ENCODE measurements at places on chromosomes 5 and 9.

- no peak for DNase-seq
Measured at GRCh38 chr5:136984772-136985446, 514.2 kb downstream of the SPOCK1 start.

DNA sequence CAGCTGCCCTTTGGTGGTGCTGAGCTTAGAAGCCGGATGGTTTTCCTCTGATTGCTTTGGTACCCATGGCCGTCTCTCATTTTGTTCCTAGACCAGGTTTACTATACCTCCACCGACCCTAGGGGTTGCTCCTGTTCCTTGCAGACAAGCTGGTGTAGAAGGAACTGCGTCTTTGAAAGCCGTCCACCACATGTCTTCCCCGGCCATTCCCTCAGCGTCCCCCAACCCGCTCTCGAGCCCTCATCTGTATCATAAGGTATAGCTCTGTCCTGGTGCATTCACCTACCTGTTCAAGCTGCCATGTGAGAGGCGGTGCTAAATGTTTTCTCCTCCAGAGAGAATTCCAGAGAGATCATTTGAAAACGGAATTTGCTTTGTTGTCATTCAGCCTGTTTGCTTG is 39.5 kb downstream of the TENT4A start:
- no peak for DNase-seq

- DNase-seq = no peak
Measured at GRCh38 chr5:174607916-174608315, 116.5 kb upstream of the MSX2 start.

GRCh38 chr5:171980792-171981191 is 25.6 kb downstream of the FBXW11 start:
- no peak for DNase-seq

DNA sequence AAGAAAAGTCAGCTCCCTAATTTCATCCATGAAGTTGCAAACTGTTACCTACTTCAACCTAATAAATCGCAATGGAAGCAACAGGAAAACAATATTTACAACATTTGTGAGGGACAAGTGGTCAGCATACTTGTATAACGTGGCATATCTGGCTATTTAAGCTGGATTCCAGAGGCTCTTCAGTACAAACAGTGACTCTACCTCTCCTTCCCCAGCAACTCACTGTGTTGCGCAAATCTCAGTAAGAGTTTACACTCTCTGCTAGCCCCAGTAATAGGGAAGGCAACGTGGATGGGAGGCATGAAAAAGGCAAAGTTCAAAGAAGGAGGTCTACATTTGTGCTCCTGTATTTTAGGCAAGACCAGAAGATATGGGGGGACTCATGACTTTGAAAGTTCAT is 18.9 kb upstream of the SEMA5A start:
- no peak for DNase-seq

- DNase-seq = no peak
Measured at GRCh38 chr9:76812591-76812990, 48.4 kb downstream of the PCA3 start.

GRCh38 chr5:135829681-135830383 is 4.6 kb upstream of the SLC25A48 start:
- DNase-seq = no peak

GRCh38 chr9:99026271-99026955 is 78.5 kb upstream of the TGFBR1 start:
- DNase-seq = no peak

- no peak for DNase-seq
Measured at GRCh38 chr9:121609822-121610637, 41.4 kb upstream of the DAB2IP start.

DNA sequence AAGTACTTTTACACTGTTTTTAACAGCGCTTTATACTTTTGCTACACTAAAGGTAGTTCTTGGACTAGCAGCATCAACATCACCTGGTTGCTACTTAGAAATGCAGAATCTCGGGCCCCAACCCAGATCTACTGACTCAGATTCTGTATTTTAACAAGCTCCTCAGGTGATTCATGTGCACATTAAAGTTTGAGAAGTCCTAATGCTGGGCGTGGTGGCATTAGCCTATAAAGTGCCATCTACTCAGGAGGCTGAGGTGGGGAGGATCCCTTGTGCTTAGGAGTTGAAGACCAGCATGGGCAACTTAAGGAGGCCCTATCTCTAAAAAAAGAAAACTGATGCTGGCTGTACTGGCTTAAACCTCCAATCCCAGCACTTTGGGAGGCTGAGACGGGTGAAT is 26.7 kb downstream of the TMEM252 start:
- DNase-seq = no peak

GRCh38 chr9:130331573-130331972 is 66.0 kb downstream of the HMCN2 start:
- DNase-seq = no peak

DNA sequence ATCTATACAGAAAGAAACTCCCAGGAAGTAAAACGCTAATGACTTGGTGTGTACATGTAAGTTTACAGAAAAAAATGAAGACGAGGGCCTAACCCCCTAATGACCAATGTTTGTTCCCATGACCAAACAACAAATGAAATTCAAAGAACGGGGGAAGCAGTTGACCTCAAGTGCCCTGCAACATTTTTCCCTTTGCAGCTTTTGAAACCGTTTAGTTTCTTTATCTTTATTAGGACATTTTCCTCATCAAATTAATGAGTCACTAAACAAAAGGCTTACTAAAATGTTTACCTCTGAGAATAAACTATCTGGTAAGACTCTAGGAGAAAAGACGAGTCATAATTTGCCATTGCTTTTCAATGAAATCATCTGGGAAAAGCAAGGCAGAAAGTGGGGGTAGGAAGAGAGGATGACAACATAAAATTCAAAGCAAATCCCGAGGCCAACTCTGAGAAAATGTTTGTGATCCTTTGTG is 57.4 kb downstream of the LHFPL2 start:
- no peak for DNase-seq

- no peak for DNase-seq
Measured at GRCh38 chr5:932628-933250, 40.1 kb downstream of the TRIP13 start.

- DNase-seq = no peak
Measured at GRCh38 chr5:139837711-139838380, 42.2 kb downstream of the PSD2 start.

DNA sequence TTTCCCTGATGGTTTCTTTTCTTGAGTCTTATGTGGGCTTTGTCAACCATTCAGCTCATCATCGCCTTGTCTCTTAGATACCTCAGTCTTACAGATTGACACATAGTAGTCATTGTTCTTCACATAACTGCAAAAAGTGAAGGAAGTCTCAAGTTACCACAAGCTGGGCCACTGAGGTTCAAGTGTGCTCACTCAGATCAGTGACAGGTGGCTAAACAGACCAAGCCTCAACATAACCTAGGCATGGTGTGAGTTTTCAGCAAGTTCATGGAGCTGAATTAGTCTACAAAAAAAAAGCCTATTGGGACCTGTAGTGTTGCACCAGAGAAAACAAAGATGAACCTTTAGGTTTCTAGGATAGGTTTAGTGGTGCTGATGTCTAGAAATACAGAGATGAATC is 58.2 kb downstream of the RFK start:
- DNase-seq = no peak

DNA sequence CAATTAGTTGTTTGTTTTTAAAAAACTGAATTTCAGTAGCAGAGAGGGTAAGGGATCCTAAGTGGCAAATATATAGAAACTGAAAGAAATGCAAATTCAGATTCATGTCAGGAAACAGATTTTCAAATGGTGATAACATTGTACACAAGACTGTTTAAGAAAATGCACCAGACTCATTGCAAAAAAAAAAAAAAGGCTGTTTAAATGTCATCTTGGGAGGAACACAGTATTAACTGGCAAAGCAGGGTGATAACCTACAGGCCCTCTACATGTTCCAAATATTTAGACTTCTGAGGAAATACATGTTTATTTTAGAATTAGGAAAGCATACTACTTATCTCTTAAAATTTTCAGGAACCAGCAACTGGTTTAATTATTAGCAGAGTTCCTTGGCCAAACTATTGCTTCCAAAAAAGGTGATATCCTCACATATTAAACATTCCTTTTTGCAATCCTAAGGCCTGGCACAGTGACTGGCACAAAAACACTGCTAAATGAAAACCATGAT is 114.5 kb downstream of the TSSK1B start:
- no peak for DNase-seq

DNA sequence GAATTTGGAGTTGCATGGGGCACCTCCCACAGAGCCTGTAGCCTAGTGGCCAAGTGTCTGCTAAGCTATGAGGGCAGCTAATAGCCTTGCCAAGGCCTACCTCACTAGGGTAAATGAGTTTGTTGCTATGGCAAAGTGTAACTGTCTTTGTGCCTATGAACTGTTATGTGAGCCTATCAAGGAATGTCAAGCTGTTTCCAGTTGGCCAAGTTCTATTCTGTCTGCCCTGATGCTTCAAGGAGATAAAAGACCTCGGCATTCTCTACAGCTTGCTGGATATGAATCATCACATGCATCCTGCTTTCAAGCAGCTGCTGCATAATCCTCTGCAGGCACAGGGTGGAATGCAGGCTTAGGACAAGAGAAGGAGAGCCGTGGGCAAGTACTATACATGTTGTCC is 69.8 kb upstream of the CCDC112 start:
- DNase-seq = no peak

DNA sequence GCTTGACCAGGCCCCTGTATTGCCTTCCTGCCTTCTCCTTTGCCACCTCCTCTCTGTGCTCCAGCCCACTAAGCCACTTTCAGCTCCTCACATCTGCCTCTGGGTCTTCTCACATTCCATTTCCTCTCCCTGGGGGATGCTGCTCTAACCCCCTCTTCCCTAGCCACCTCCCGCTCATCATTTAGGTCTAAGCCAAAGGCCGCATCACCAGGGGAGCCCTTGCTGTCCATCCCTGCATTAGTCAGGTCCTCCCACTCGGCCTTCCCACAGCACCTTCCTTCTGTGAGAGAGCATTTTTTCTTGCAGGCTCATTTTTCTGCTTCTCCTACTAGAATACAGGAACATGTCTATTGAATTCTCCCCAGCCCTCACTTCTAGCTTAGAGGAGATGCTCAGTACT is 72.6 kb upstream of the GALNT10 start:
- DNase-seq = no peak

DNA sequence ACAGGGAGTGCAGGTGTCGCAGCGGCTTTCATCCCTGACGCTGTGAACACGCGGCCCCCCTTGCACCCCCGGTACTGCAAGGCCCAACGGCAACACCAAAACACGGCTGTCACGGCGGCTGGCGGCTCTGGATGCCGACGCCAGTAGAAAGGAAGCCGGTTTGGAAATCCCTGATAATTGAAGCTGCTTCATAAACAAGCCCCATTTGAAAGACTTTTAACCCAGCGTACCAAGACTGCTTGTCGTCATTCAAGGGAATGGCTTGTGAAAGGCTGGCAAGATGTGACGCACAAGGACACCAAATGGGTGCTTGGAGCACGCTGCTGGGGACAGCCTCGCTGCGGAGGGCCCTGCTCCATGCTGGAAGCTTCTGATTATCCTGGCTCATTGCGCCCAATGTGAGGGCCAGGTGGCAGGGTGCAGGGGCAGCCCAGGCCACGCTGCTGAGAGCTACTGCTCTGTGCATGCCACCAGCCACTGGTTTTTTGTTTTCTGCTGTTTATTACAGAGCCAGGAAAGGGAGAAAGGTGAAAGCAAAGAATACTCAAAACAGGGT is 63.1 kb downstream of the GTF3C4 start:
- DNase-seq = no peak

DNA sequence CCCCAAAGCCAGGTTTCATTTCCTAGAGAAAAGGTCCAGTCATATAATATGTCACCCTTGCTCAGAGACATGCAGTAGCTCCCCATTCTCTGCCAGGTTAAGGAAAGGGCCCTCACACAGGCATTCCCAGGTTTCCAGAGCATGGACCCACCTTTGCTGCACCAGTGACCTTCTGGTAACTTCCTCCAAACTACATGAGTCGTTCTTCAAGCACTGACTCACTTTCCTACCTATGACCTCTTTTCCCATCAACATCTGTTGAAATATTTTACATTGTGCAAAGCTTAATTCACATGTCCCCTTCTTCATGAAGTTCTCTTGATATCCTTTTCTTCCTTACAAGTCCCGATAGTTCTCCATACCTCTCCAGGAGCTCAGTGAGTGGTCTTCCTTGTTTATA is 25.9 kb downstream of the SH3TC2 start:
- DNase-seq = no peak

DNA sequence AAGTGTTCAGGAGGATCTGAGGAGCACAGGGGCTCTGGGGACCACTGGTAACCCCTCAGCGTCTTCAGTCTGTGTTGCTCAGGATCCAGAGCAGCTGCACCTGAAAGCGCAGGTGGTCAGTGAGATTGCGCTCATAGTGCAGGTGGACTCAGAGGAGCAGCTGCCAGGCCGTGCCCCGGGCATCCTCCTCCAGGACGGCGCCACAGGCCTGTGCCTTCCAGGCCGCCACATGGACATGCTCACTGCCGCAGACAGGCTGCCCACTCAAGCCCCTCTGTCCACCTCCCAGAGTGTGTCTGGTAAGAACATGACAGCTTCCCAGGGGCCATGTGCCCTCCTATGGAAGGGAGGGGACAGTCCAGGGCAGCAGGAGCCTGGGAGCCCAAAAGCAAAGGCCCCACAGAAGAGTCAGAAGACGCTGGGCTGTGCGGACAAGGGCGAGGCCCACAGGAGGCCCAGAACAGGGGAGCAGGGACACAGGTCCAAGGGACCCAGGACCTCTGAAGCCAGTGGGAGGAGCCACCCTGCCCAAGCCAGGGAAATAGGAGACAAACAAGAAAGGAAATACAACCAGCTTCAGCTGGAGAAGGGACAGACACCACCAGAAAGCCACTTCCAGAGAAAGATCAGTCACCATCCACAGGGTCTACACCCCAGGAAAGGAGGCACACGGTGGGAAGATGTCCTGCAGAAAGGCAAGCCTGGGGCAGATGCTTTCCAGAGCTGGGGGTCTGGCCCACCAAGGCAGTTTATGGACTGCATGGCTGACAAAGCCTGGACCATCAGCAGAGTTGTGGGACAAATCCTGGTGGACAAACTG is 5.2 kb downstream of the SPATA31E1 start:
- DNase-seq = no peak

GRCh38 chr5:176415952-176416924 is at the start of gene CLTB:
CLTB (minus strand) TSS chr5:176416539; CDS start chr5:176416363, 176 bp downstream.
- DNase-seq = peak; percentile 63

GRCh38 chr9:94859226-94859625 is 132.7 kb downstream of the AOPEP start:
- DNase-seq = no peak

- no peak for DNase-seq
Measured at GRCh38 chr5:172886974-172887501, 53.0 kb downstream of the ERGIC1 start.

GRCh38 chr9:126919193-126919592 is 4.6 kb downstream of the RALGPS1 start:
- DNase-seq = no peak
